Dermis blood vessel endothelial cell (primary cell): ENCODE measurements at places on chromosomes 13 and 19.

GRCh38 chr19:12838182-12838885 lies at the start of gene MAST1:
Gene MAST1, plus strand, starts transcription at chr19:12838515. Its CDS starts 58 bp downstream, at chr19:12838573.
- DNase-seq = peak; percentile 56

GRCh38 chr19:55369653-55370304 lies 484 bp downstream of the IL11 start:
- no peak for DNase-seq

GRCh38 chr13:25249001-25249543 lies 38.2 kb downstream of the MTMR6 start:
- DNase-seq = peak; percentile 10

DNA sequence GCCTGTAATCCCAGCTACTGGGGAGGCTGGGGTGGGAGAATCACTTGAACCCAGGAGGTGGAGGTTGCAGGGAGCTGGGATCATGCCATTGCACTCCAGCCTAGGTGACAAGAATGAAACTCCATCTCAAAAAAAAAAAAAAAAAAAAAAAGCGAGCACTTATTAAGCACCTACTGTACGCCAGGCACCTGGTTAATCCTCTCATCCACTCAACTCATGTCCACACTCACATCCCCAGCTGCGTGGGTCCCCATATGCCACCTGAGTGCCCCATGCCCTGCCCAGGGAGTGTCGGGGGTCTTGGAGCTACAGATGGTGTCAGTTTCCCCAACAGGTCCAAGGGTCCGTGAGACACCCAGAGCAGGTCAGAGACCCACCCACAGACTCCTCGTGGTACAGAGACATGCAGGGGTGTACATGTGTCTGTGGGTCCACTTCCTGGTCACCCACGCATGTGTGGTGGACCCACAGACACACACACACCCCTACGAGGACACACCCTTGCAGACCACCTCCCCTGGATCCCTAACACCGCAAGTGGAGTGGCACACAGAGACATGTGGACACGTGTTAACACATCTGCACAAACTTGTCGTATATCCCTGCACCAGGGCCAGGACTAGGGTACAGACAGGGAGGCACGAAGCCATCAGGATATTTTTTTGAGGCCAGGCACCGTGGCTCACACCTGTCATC lies 3.5 kb downstream of the INSL3 start:
- DNase-seq = no peak

DNA sequence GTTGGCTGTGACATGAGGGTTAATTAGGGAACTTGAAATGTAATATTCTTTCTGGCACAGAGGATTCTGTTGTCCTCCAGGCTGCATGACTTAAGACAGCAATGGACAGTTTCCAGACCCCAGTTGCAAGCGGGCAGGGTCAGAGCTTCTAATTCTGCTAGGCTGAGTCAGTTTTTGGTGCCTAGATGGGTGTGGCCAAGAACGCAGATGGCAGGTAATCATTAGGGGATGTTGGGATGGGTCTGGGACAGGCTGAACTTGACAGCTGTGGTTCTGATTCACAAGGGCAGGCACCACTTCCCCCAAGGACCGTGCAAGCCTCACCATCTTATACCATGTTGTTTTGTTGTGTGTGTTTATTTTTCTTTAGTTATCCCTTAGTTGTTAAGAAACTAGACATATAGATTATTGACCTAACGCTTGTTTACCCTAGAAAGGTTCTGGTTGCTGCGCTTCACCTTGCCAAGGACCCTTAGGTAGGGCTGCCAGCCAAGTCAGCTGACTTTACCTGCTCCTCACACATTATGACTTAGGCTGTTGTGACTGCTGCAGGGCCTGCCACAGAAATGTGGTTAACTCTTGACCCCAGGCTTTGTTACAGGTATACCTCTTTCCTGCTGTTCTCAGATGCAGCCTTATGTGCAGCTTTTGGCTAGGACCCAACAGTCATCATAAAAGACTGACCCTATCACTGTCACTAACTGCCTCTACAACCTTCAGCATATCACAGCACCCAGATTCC lies 117.7 kb upstream of the KLF12 start:
- no peak for DNase-seq

DNA sequence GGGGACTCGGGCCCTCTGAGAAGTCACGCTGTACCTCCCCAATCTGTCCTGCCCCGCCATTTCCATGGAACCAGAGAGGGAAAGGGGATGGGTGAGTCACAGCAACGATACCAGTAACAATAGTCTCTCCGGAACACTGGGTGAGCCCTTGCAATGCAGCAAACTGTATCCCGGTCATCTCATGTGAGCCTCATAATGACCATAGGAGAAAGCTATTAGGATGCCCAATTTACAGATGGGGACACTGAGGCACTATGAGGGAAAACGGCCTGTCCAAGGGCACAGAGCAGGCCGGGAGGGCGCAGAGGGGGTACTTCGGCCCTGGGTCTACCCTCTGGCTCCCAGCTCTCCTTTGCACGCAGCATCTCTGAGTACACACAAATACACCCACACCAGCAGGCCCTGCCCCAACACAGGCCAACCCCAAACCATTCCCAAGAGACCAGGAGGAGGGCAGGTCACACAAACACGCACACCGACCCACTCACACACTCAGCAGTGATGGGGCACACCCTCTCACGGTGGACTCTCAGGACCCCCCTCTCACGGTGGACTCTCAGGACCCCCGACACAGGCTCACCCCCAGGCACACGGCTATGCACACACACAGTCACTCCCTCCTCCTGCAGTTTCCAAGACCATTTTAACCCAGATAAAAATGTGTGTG lies 18.2 kb downstream of the LRRC4B start:
- peak; percentile 32 for DNase-seq
